ENCODE measurements at places on chromosomes 2 and 18.

DNA sequence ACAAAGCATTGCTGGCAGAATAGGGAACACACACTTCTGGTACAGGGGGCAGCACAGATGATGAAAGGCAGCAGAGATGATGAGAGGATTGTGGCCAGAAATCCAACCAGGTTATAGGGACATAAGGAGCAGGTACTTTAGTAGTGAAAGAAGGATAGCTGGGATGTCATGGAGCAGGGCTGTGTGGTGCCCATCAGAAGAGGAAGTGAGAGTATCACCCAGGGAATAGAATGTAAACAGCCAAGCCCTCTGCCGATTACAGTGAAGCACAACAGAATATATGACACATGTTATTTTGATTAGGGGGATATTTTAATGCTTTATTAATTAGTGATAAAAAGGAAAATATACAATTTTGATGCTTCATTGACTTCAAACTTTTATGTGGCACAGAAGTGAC is 883.4 kb upstream of the CDH2 start:
- DNase-seq: no peak

DNA sequence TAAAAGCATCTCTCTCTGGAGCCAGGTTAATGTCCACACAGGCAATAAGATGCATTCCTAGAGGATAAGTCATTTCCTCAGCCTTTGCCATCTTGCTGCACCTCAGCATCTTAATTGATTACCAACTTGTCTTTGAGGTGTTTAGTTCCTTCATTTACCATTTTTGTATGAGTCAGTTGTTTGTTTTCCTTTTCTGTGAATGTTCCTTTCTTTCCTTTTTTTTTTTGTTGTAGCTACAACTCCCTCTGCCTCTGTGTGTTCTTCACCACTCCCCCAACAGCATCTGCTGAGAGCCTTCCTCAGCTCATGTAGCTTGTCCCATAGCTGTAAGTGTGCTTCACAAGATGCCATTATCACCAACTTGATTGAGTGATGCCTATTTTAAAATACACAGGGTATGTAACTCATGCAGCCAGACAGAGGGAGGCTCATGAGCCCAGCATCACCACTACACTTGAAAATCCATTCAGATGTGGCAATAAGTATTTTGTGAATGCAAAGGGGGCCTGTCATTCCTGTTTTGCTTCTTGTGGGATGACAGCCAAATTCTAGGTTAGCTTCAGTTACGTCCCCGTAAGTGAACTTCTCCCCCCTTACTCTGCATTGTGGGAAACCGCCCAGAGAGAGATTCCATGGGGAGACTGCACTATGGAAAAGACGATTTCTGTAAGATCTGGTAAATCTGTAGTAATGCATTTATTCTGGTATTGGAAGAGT is 315.9 kb upstream of the ZEB2 start:
- no peak for DNase-seq

- peak; percentile 49 for DNase-seq
Observed at GRCh38 chr2:136381722-136382633, 264.0 kb upstream of the CXCR4 start.

DNA sequence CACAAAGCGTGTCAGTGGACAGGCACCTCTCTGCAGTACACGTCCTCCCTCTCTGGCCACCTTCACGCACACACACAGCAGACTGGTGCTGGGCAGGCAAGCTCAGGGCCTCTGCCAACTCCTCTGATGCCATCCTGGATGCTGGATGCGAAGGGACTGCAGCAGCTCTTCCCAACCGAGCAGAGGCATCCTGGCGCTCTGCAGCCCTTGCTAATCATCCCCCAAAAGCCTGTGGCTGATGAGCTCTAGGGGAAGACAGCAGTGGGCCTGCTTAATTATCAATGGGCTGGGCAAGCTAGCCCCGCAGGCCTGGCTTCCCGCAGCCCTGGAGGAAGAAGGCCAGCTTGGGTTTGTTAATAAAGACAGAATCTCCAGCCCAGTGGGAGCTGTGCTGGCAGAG is 71.3 kb upstream of the TEX51 start:
- DNase-seq: no peak

- DNase-seq: no peak
Observed at GRCh38 chr2:45780541-45781463, 129.3 kb downstream of the PRKCE start.

- no peak for DNase-seq
Observed at GRCh38 chr2:21046506-21046905, 2.6 kb upstream of the APOB start.

DNA sequence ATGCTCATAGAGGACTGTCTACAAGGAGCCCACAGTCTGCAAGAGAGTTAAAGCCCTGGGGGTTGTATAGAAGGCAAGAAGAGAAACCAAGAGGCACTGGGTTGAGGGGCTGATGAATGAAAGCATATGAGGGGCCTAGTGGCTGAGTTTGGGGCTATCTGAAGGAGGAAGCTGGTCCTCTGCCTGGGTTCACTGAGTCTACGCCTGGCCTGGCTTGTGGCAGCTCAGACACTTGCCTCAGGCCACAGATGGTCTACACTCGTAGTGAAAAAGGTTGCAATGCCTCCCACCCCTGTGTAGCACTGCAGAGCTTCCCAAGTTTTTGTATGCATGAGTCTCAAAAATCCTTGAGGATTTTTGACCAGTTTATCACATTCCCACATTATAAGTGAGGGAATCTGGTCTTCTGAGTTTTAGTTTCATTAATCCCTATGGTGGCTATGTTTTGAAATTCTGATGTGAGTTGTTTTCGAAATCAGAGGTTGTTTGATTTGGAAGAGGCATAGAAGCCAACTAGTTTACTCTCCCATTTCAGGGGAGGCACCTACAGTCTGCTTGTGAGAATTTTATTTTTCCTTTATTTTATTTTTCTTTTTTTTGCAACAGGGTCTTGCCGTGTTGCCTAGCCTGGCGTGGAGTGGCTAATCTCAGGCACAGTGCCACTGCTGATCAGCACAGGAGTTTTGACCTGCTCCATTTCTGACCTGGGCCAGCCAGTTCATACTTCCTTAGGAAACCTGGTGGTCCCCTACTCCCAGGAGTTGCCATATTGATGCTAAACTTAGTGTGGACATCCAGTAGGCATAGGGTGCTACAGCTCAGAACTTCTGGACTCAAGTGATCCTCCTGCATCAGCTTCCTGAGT is 10.0 kb downstream of the MYCN start:
- no peak for DNase-seq

- no peak for DNase-seq
Observed at GRCh38 chr2:96739076-96739632, 710 bp downstream of the LMAN2L start.

GRCh38 chr2:101410746-101411145 is 23.4 kb upstream of the CREG2 start:
- no peak for DNase-seq

DNA sequence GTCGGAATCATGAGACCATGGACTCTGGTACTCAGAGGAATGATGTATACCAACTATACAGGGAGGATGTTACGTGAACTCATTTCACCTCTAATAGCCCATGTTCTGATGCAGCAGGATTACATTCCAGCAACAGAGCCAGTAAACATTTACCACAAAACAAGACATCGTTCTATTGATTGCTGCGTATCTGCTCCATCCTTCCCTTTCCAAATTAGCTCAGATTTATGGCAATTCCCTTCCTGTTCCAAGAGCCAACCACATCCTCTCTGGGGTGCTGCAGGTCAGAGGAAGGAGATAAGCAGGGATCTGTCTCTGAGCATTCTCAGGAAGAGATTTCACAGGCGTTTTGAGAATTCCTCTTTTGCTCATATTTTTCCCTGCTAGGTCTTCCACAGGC is 98.3 kb downstream of the KLF7 start:
- DNase-seq: no peak

DNA sequence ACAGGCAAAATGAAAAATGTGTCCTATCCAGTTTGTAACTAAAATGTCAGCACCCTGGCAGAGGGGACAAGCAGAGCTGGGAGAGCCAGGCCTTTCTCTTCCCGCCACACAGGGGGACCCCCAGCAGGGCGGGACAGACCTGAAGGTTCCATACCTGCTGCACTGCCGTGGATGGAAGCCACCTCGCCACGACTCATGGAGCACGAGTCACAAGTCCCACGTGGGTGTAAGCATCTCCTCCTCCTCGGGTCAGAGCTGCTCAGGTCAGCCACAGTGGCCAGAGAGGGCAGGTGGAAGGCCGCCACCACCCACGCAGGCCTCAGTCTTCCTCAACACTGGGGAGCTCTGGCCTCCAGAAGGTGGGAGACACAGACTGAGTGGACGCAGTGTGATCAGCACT is 21.0 kb downstream of the C1QL2 start:
- DNase-seq: no peak

GRCh38 chr2:12430407-12431133 is 286.2 kb upstream of the TRIB2 start:
- peak; percentile 67 for DNase-seq

DNA sequence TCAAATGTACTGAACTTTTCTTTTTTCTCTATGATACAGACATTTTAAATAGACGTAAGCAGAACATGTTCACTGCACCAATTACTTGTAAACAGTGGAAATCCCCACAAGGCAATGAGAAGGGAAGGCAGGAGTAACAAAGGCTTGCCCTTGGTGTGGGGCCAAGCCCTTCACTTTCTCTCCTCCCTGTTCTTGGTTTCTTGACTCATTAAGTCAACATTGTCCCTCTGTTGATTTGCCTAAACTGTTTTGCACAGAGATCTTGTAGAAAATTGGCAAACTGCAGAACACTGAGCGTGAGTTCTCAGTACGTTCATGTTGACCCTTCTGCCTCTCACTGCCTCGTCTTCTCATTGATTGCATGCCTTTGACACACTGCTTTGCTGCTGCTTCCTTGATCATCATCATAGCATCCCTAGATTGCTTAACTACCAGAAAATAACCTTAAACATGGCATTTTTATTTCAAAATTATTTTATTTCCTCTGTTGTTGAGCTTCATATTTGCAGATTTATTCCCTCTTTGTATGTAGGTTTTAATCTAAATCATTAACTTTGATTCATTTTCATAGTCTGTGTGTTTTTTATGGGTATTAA is 257.7 kb downstream of the PTGR3 start:
- DNase-seq: peak; percentile 23

GRCh38 chr2:237879058-237879430 is 19.6 kb downstream of the RAMP1 start:
- DNase-seq: no peak

DNA sequence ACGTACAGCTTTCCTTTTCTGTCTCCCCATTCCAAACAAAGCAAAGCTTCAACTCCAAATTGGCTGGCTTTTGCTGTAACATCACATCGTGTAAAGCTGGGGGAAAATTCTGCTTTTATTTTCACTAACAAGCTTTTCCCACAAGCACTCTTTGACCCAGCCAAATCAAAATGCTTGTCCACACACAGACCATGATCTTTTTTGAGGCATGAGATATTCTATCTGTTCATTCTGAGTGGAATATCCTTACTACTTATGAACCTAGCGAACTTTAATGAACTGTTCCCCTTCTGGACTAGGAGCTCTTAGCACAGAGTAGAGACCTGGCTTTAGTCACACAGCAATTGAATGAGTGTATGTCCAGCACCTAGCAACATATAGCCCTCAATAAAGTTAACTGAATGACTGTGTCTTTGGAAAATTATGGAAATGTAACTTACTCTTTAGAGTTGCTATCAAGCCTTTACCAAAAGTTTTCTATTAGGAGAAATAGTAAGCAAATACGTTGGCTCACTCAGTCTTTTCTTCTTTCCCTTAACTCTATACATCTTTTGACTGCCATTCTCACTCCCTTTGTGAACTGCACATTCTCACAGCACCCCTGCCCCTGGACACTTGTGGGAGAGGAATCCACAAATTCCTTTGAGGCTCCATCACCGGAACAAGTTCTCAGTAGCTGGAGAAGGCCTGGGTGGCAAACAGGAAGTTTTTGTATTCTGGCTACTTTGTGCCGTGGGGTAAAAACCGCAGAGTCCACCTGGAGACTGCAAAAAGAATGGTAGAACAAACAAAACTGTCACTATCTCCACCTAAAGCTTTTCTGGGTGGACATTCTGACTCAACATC is 1.3 kb upstream of the UBE2E3 start:
- no peak for DNase-seq

DNA sequence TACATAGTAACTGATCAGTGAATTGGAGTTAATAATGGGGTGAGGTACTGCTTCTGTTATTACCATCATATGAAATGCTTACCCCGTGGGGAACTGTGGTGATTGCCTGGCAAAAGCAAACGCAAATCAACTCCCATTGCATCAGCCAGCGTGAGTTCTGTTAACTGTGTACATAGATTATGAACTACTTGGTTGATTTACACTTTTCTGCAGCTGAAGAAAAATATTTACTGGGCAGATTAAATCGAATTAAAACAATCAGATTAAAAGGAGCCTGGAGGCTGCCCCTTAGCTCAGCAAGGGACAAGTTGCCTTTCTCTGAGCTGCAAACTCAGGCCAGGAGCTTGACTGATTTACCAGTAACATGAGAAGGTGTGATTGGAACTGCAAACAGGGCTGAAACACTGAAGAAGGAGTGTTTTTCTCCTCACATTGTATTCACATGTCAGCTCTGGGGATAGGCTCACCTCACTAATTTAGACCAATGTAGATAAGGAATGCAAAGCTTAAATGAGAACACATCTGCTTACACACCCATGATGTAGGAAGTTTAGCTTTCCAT is 220.1 kb downstream of the OSR1 start:
- DNase-seq: no peak

DNA sequence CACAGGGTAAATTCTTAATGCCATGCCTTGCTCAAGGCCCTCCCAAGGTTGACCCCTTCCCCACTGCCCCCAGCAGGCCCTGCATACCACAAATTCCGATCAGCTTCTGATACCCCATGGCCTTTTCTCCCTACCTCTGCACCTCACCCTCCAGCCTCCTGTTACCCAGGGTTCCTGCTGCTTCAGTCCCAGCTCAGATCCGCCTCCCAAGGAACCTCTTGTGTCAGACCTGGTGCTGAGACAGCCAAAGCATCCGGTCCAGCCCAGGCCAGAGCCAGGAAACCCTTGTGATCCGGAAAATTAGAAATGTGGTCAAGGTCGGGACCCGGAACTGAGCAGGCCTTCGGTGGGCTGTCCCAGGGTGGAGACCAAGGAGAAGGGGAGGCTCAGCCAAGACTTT is 231.3 kb downstream of the BCL2 start:
- DNase-seq: no peak

- peak; percentile 7 for DNase-seq
Observed at GRCh38 chr2:182048088-182048487, 62.4 kb downstream of the PPP1R1C start.

- DNase-seq: no peak
Observed at GRCh38 chr18:80148326-80149199, 39.5 kb downstream of the ADNP2 start.

DNA sequence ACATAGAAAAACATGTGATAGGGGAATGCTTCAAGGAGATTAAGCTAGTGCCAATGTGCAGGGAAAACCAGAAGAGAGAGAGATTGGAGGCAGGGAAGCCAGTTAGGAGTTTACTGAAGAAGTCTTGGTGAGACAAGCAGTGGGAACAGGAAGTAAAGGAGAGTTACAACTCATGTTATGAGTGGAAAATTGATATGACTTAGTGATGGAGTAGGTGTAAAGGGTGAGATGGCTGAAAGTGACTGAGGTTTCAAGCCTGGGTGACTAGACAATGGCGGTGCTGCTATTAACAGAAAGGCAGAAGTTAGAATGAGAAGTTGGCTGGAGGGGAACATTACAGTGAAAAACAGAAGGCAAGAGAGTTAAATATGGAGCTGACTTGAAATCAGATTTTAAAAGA is 16.5 kb downstream of the DOK1 start:
- peak; percentile 73 for DNase-seq
